ENCODE measurements at places on chromosomes 3 and 15.

DNA sequence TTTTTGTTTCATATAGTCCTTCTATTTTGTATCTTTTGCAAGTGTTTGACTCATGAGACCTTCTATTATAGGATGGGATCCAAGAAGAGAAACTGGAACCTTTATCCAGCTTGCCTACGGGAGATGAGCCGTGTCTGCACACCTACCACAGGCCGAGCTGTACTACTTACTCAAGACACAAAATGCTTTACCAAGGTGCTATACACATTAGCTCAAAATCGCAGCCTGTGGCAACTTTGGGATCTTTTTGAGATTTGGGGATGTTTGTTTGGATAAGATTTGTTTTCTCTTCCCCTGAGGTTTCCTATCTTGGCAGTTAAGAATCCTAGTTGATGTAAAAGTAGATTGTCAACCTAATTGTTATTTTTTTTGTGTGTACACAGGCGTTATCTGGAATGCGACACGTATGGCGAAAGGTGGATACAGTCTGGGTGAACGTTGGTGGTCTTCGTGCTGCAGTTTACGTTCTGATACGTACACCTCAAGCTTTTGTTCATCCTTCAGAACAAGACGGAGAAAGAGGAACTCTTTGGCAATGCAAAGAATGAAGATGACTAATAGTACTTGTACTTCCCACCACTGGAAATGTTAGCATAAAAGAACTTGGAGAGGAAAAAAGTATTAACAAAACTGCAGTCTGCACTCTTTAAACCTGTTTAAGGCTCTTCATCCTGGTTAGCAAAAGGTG is 13.1 kb upstream of the SETD5 start:
- no peak for DNase-seq

GRCh38 chr3:162704238-162704637 is 1207.6 kb downstream of the OTOL1 start:
- DNase-seq: no peak

DNA sequence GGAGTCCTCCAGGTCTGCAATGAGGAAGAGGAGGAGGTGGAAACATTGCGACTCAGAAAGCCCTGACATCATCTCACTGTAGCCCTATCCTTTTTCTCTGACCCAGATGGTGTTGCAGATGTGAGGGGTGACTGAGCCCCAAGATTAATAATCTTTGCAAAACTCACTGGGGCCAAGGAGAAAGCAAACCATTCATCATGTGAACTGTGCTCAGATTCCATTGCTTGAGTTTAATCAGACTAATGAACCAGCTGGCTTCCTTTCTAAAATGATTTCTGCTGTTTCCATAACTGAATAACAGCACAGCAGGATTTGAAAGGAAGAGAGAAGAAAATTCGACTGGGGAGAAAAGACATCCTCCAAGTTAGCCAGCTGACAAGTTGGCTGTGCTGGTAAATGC is 13.4 kb upstream of the DGKG start:
- no peak for DNase-seq

DNA sequence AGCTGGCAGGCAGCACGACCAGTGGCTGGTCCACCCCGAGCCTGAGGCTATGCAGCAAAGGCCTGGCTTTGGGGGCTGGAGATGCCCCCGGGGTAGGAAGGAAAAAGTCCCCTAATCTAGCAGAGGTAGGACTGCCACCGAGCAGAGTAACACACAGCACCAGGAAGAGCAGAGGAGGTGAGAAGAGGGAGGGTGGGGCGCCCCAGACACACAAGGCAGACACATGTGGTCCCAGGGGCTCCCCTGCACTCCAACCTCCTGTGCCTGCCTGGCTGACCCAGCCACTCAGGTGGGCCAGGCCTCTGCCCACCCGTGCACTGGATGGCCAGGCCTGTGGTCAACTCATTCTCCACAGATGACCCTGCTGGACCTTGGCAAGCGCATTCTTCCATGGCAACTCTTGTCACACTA is 112.4 kb downstream of the ADCY5 start:
- no peak for DNase-seq

- no peak for DNase-seq
Observed at GRCh38 chr15:71916834-71917233, 106.5 kb downstream of the NR2E3 start.

GRCh38 chr3:142987707-142988106 is 13.7 kb upstream of the U2SURP start:
- no peak for DNase-seq

DNA sequence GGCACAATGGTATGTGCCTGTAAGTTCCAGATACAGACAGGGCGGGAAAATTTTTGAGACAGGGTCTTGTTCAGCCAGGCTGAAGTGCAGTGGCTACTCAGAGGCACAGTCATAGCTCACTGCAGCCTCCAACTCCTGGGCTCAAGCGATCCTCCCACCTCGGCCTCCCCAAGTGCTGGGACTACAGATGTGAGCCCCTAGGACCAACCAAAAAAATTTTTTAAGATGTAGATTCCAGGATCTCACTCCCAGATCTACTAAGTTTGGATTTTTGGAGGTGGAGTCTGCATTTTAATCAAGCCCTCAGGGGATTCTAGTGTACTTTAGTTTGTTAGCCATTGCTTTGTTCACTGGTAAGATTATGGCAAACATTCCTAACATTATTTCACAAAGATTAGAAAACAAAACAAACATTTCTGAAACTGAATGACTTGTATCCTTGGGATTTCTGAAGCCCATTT is 2.7 kb downstream of the LIPH start:
- DNase-seq: no peak

DNA sequence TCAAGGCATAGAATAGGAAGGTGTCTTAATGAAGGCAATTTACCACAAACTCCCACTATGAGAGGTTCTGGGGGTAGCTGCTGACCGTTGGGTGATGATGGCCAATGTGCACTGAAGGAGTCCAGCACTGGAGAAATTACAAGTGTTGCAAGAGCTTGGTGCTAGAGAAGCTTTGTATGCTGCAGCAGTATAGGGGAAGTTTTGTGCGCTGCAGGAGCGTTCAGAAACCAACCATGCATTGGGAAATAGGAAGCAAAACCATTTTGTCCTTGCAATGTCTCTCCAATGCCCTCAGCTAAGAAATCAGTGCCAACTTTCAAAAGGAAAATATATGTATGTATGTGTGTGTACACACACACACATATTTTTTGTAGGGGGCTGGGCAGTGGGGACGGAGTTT is 441.6 kb upstream of the NAALADL2 start:
- no peak for DNase-seq

GRCh38 chr3:36210840-36211651 is 169.3 kb upstream of the STAC start:
- DNase-seq: no peak

- no peak for DNase-seq
Observed at GRCh38 chr3:195181741-195182469, 89.1 kb downstream of the XXYLT1 start.

- no peak for DNase-seq
Observed at GRCh38 chr15:100809587-100809986, 70.0 kb upstream of the ALDH1A3 start.

DNA sequence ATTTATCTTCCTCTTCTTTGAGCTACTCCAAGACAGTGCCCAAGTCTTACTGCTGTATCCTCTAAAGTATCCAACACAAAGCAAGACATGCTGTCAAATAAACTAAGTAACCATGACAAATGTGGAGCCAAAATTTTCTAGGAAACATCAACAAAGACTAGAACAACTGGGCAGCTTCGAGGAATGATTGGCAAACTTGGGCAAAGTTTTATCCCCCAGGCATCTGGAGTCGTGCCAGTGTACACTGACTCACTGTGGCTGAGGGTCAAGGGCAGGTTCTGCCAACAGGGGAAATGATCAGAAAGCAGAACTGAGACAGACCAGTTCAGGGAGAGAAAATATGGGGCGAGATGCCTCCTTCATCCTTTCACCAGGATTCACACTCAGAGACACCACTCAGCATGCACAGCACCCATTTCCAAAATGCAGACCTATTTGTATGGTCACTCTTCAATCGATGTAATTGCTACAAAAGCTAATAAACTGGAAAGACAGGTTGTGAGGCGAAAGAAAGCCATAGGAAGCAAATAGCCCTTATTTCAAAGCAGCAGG is 65.8 kb downstream of the MB21D2 start:
- DNase-seq: no peak

DNA sequence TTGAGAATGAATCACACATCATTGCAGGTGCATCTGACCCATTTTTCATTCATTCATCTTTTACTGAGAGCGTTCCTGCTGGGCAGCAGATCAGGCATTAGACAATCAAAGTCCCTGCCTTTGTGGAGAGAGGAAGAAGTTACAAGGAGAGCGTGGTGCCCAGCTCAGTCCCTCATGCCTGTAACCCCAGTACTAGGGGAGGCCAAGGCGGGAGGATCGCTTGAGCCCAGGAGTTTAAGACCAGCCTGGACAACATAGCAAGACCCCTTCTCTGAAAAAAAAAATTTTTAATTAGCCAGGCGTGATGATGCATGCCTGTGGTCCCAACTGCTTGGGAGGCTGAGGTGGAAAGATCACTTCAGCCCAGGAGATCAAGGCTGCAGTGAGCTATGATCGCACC is 35.0 kb upstream of the MEX3B start:
- DNase-seq: no peak

GRCh38 chr15:55221090-55222011 is 24.6 kb upstream of the RSL24D1 start:
- DNase-seq: no peak

- no peak for DNase-seq
Observed at GRCh38 chr3:56303487-56303886, 164.8 kb downstream of the ERC2 start.

GRCh38 chr3:59186725-59187124 is 136.9 kb upstream of the CFAP20DC start:
- no peak for DNase-seq

- DNase-seq: no peak
Observed at GRCh38 chr3:105806359-105806758, 62.5 kb downstream of the CBLB start.

DNA sequence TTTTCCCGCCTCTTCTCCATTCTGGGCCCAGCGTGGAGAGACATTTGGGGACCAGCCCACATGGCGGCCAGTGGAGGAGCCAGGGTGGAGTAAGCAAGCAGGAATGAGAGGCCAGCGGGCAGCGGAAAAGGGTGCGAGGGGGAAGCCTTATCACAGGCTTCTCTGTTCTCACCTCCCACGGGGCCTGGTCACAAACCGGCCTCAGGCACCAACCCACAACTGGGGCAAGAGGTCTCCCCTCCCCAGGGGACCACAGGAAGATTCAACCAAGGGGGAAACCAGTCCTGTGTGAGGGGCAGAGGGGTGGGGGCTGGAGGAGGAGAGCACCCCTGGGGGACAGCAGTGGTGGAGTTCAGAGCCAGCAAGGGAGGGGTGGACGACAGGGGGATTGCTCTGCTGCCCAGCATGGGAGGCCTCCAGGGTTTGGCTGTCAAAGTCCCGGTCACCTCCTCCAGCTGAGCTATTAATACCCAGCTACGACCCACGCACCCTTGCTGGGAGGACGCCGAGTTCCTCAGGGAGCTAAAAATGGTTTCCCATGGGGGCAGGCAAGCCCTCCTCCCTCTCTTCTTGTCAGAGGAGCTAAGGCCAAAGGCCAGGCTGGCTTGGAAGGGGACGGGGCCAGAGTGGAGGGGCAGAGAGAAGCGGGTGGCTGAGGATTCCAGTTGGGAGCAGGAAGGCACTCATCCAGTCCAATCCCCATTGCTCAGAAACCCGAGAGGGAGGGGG is 23.8 kb upstream of the RPL29 start:
- no peak for DNase-seq

GRCh38 chr3:133938770-133939462 is 43.2 kb upstream of the RAB6B start:
- DNase-seq: no peak

DNA sequence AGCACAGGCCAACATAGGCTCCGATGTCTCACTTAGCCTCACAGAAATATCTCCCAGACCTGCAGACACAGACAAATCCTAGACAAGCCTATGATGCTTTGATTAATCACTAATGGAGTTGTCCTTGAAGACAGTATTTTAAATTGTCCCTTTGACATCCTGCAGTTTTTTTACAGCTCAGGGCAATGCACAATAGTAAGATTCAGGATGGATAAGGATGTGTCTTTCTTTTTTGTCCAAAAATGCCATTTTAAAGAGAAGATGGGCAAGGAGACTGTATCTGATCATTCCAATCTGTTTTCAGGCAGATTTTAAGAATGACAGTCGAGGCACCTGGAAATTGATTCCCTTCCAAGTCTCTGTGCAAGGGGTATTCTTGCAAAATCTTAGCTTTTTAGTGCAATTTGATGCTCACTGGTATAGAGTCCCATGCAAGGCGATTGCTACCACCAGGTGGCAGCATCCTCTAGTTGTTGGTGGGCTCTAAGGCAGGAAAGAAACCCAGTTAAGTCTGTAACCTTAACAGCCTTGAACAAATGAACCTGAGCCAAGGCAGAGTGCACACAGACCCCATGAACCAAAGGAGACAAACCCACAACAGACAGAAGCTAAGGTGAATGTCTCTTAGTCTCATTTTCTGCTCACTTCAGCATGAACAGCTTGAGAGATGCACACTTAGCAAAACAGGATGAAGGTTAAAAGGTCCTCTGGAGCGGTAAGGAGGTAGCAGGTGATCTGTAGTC is 51.2 kb upstream of the MINAR1 start:
- peak; percentile 60 for DNase-seq

DNA sequence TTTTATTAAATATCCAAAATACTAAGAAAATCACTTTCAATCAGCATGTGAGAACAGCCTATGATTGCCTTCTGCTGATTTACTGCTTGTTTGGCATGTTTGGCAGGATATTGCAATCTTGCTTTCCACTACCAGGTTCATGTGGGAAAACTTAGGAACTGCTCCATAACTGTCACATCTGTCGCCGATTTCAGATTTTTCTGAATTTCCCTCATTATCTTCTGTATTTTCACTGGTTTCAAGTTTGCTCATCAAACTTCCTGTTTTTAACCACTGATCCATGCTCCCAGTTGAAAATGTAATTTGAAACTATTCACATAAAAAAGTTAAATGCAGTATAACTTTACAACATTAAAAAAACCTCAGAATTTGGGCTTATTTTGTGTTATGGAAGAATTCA is 93.0 kb downstream of the NFKBIZ start:
- DNase-seq: no peak

DNA sequence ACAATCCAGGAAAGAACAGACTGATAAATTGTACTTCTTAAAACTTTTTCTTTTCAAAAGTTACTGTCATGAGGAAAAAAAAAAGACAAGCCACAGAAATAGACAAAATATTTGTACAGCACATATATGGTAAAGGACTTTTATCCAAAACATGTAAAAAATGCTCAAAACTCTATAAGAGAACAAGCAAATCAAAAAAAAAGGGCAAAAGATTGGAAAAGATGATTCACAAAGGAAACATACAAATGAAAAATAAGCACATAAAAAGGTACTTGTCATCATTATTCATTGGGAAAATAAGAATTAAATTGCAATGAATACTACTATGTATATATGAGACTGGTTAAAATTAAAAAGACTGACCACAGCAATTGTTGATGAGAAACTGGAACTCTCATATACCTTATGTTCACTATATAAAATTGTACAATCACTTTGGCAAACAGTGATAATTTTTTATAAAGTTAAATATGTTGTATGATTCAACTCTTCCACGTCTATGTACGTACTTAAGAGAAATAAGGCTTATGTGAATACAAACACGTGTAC is 39.7 kb downstream of the DIPK2A start:
- no peak for DNase-seq

GRCh38 chr3:161406594-161407555 is 35.6 kb upstream of the SPTSSB start:
- DNase-seq: no peak

GRCh38 chr3:126121632-126122031 is 37.7 kb upstream of the SLC41A3 start:
- no peak for DNase-seq
